ENCODE measurements at places on chromosomes 16 and 17. TPM values are rescaled to one million over a fixed set of nuclear protein-coding genes. Genes with fewer than 3 reads are reported as not detected.
A peak's percentile ranks its signal among the peaks of the same experiment; 100 is the strongest.

GRCh38 chr17:49101054-49101534 is 31.5 kb upstream of the B4GALNT2 start:
- no peak for DNase-seq

DNA sequence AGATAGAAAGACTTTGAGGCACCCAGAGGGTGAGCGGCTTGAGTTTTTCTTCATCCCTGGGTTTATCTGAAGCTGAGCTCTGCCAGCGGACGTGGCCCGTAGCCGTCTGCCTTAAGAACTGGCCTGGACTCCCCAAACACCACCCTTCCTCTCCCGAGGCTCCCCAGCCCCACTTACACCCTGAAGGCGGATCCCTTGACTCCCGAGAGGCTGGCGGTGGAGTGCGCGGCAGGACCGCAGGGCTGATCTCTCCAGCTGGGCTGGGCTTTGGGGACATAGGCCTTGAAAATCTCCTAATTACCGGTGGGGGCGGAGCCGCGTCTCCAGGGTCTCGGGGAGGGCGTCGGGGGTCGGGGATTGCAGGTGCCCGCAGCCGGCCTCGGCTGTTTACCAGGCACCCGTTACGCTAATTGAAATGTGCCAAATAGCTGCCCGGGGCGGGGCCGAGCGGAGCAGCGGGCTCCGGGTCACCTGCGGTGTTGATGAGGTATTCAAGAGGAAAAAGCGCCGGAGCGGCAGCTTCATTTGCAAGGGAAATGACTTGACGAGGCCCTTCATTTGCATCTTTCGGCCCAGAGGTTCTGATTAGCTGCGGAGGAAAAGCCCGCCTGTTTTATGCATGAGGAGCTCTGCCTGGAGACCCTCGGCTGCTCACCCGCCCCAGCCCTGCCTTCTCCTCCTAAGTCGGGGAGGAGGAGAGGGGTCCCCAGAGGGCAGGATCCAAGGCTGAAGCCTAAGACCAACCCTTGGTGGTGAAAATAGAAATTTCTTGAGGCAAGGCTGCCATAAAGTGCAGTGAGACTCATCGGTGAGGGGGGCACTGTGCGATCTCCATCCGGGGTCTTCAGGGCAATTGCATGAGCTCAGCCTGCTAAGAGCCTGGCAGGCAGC is 100.7 kb downstream of the MGAT5B start:
- DNase-seq: peak; percentile 100

- no peak for DNase-seq
These were observed 7.5 kb upstream of the NKD1 start for GRCh38 chr16:50540711-50541007.

PLSCR3 gene
- total RNA-seq: 27.6 TPM

All from OCI-LY7 (cell line).